ENCODE measurements at places on chromosomes 11 and 22.

- DNase-seq = no peak
These were observed 177.5 kb upstream of the TMEM45B start for GRCh38 chr11:129637983-129638776.

- no peak for DNase-seq
These were observed 23.0 kb downstream of the MYO18B start for GRCh38 chr22:25765016-25765367.

DNA sequence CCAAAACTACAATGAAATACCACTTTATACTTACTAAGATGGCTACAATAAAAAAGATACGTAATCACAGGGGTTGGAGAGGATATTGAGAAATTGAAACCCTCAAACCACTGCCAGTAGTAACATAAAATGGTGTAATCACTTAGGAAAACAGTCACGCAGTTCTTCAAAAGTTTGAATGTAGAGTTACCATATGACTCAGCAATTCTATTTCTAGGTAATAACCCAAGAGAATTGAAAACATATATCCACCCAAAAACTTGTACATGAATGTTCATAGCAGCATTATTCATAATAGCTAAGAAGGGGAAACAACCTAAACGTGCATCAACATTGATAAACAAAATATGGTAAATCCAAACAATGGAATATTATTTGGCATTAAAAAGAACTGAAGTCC, 24.4 kb upstream of the PSMA1 start:
- DNase-seq = no peak

- DNase-seq = no peak
These were observed 110.6 kb downstream of the MSANTD4 start for GRCh38 chr11:105911454-105911853.

- DNase-seq = no peak
These were observed 89.6 kb downstream of the ZNF280B start for GRCh38 chr22:22418957-22419356.

GRCh38 chr22:49357661-49358440, 469.8 kb downstream of the BRD1 start:
- DNase-seq = no peak

- DNase-seq = no peak
These were observed 316.0 kb downstream of the ETS1 start for GRCh38 chr11:128271401-128271800.

DNA sequence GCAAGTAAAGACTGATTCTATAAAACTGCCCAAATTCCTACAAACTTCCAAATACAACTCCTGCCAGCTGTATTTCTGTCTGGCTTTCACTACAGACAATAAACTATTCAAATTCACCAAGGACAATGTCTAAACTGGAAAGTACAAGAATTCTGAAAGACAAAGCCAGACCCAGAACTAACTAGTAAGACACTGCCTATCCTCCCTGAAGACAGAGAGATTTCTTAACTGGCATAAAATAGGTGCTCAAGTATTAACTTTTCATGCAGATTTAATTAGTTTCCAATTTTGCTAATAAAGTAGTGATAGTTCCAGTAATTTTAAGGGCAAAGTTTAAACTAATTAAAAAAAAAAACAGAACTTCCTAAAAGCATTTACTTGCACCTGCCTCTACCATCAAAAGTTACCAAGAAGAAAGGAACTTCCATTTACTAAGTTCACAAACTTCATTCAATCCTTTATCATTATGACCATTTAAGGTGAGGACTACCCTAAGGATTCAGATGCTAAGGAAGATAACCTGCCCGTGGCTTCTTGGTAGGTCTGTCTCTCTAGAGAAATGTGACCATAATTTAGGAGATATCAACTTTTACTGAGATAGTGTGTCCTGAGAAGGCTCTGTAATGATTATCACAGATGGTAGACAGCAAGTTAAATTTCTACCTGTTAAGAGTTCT, 45.2 kb downstream of the CELF1 start:
- DNase-seq = no peak

DNA sequence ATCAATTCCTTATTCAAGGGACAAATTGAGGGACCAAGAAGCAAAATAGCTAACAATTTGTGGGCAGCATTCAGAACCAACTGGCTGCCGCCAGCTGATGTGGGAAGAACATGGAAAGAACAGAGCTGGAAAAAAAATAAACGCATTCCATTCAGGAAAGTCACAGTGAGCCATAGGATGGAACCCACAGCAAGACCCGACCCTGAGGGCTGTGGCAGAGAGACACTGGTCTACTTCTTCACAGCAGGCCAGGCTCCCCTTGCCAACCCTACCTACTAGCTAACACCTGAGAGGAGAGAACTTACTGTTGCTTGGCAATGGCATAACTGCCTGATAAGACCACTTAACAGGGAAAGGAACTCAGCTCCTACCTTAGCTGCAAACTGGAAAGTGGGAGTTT, 123.5 kb upstream of the APOA1 start:
- DNase-seq = peak; percentile 45

DNA sequence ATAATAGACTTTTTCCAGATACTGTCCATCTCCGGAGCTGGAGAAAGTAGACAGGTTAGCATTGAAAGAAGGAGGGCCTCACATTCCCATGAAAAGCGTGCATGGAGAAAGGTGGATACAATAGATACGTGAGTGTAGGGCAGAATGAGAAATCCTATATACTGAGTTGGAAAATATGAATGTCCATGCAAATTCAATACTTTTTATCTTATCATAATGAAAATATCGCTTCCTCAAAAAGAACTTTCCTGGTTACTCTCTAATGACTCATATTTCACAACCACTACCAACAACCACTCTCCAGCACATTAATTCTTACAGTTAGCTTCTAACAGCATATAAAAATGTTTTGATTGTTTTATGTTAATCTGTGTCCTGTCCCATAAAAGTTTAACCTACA, 22.0 kb upstream of the MS4A6A start:
- no peak for DNase-seq

DNA sequence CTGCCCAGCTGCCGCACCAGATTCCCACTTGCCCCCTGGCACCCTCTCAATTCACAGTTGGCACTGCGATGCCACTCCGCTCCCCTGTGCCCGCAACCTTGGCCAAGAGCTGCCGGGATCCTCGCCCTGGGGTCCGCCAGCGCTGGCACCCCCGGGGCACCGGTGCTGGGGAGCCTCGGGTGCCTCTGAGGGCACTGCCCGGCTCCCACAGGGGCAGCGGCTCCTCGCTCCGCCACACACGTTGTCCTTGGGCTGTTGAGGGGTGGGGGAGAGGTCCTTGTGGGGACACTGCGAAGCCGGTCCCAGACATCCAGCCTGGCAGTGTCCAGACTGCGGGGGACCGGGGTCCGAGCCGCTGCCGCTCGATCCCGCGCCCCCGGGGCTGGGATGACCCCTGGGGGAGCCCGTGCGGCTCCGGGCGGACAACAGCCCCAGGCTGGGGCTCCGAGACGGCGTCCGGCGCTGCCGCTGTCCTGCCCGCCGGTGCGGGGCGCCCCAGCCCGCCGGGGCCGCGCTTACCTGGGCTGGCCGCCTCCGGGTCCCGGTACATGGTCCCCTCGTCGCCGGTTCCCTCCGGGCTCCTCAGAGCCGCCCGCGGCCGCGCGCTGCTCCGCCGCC, 496 bp downstream of the SYT7 start:
- no peak for DNase-seq

GRCh38 chr11:1392111-1392510, 2.4 kb downstream of the BRSK2 start:
- no peak for DNase-seq

DNA sequence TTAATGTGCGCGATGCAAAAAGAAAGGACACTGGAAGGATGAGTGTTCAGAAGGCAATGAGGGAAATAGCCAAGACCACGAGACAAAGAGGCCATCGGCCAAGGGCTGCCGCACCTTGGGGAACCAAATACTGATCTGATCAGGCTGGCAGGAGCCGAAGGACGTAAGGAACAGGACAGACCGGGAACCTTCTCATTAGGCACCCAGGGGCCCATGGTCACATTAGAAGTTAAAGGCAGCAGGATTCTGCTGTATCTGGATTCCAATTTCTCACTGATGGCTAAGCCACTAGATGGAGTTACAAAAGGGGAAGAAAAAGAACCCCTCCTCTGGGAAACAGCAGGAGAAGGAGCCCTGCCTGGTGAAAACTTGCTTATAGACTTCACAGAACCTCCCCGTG, 28.8 kb upstream of the CPT1A start:
- no peak for DNase-seq

DNA sequence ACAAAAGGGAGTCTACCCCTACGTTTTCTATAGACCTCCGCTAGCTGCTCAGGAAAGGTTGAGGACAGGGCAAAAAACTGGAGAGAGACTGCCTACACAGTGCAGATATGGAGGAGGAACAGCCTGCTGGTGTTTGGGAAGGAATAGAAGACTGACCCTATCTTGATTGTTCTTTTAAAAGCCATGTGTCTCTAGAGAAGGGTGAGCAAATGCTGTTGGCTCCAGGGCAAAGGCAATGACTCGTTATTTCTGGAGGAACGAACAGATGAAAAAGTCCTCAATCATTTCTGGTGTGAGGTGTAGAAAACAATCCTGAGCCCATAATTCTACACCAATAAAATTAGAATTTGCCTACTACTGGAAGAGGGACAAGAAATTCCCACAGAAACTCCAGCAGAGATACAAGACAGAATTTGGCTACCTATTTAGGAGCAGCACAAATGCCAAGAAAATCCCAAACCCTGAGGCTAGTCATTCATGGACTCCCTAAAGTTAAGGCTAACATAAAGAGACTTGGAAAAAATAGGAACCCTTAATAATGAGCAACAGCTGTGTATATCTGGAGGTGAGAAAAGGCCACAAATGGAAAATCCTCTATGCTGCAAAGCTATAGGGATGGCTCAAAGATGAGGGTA, 1206.3 kb upstream of the CNTN5 start:
- DNase-seq = no peak

GRCh38 chr11:130213979-130214281, 54.3 kb downstream of the ST14 start:
- DNase-seq = no peak

- DNase-seq = no peak
These were observed 2.9 kb downstream of the C11orf87 start for GRCh38 chr11:109424901-109425300.

- no peak for DNase-seq
These were observed 40.3 kb downstream of the IGF2 start for GRCh38 chr11:2098691-2099515.

DNA sequence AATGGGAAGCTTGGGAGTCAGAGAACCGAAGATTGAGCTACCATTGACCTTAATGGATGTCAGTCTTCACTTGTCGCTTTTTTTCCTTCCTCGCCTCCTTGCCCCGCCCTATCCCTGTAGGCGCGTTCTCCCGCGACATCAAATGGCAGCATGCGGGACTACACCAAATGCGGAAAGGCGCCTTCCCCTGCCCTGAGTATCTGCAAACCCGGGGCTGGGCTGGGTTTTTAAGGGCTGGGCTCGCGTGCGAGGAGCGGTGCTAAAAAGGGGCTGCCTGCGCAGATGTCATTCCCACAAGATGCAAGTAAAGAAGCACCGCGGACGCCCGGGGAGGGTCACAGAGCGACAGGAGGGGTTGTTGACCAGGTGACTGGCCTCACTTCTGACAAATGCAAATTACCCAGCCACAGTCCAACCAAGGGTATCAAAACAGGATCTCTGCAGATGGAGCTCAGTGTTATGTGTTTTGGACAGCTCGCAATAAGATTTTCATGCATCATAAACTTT, 4.7 kb upstream of the FAM111B start:
- DNase-seq = peak; percentile 44

DNA sequence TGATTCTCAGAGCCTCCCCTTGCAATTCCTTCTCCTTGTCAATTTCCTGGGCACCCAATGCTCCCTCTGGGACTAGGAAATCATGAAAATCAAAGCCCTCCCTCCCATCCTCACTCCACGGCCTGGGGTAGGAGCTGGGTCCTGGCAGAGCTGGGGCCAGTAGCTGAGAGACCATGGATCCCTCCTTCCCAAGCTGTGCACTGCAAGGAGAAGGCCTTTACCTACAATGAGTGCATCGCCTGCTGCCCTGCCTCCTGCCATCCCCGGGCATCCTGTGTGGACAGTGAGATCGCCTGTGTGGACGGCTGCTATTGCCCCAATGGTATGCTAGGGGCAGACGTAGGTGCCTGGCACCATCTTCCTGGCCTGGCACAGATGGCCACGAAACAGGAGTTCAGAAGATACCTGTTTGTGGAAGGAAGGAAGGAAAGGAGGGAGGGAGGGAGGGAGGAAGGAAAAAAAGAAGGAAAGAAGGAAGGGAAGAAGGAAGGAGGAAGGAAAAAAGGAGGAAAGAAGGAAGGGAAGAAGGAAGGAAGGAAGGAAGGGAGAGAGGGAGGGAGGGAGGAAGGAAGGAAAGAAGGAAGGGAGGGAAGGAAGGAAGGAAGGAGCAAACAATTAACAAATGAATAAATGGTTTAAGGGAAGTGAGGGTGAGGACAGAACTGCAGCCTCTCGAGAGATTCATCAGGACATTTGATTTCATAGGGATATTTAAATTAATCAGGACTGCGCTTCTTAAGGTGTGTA, 12.5 kb downstream of the OTOG start:
- DNase-seq = no peak

DNA sequence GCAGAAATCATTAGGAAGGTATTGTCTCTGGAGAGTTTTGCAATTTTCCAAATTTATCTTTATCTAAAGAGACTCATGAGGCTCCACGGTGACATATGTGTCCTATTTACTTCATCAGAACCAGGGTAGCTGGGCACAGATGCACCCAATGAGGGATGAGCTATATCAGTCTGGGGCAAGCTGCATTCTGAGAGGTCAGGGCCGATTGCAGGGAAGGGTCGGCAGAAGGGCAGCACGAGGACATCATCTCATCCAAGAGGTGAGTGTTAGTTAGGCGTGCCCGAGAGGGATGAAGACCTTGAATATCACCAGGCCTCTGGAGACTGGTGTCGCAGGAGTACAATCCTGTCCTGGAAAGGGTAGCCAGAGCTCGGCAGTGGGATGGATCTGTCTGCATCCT, 41.0 kb upstream of the SPON1 start:
- no peak for DNase-seq

- DNase-seq = no peak
These were observed 1.4 kb downstream of the ZFP91 start for GRCh38 chr11:58580311-58580710.

GRCh38 chr11:73931039-73931645, 19.7 kb upstream of the DNAJB13 start:
- DNase-seq = peak; percentile 47

DNA sequence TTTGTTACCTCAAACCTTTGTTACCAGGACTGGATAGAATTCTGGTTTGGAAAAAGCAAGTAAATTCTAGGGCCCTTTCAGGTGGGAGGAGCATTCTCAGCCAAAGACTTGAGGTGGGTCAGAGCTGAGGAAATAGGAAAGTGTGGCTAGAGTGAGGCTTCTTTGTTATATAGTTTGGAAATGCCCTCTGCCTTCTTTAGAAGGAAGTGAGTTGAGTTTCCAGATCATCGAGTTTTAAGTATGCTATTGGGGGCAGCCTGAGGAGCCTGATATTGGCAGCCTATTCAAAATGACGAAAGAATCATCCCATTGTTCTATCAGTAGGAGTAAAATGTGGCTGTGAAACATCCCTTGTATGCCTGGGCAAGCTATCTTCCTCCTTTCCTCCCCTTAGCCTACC, 134.1 kb downstream of the ARHGAP42 start:
- peak; percentile 77 for DNase-seq

Data from foreskin melanocyte (primary cell).